Stimulated activated CD4-positive, alpha-beta T cell treated with anti-CD3 and anti-CD28 coated beads, Interleukin-1b, Interleukin-23, amount 100 ng/mL, for 48 hours (primary cell): ENCODE measurements at places on chromosomes 11 and 22.

GRCh38 chr11:65452806-65453490 is 30.4 kb downstream of the NEAT1 start:
- no peak for DNase-seq

- no peak for DNase-seq
These were observed 2.6 kb downstream of the GGA1 start for GRCh38 chr22:37611207-37611606.

GRCh38 chr11:67006029-67006884 is 16.7 kb upstream of the SYT12 start:
- peak; percentile 48 for DNase-seq

DNA sequence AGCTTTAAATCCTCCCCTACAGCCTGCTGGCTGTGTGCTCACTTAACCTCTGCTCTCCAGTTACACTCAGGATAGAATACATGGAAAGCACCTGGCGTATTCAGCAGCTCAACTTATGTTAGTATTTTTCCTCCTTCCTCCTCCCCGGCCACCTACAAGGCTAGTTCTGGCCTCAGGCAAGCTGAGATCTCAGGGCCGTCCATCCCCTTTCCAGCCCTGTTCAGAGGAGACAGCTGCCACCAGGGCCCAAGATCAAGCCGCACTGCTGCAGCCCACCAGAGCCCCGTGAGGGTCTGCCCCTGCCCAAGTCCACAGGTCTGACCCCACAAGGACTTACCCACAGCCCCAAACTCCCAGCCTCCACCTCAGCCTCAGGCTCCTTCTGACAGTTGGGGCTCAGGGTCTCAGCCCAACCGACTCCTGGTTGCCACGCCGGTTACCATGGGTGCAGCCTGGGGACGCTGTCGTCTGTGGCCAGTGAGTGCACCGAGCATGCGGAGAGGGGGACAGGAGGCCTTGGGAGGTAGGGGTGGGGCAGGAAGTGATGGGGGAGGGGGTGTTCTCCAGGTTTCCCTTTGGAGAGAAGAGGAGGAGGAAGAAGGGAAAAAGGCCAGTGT is at the start of gene C11orf16:
TSS of gene C11orf16 (minus strand) at position 384 of the 617 bp plus-strand sequence. CDS start 639 bp downstream, outside the sequence.
- DNase-seq, result no peak

GRCh38 chr22:49688516-49689254 is 139.0 kb downstream of the BRD1 start:
- no peak for DNase-seq

- no peak for DNase-seq
These were observed 30.2 kb downstream of the GTF2H1 start for GRCh38 chr11:18352581-18352980.

- DNase-seq, result peak; percentile 31
These were observed 14.2 kb downstream of the SMPD1 start for GRCh38 chr11:6404342-6405051.

DNA sequence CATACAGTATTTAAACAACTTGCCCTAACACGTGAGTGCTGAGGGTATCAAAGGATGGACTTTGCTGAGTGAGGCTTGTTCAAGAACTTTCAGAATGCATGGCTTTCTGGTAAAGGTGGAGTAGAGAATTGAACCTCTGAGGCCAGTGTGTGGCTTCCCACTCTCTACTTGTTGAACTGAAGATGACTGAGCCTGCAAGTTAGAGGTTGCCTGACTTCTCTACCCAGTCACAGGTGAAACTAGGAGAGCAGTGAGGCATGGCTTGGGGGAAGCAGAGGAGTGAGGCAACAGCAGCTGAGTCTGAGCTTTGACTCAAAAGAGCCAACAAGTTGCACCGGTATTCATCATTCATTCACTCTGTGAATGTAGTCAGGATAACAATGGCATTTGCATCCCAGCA is 256.4 kb upstream of the SESN3 start:
- DNase-seq, result peak; percentile 52

- DNase-seq, result no peak
These were observed 116.4 kb downstream of the ARHGAP32 start for GRCh38 chr11:129075757-129076156.

DNA sequence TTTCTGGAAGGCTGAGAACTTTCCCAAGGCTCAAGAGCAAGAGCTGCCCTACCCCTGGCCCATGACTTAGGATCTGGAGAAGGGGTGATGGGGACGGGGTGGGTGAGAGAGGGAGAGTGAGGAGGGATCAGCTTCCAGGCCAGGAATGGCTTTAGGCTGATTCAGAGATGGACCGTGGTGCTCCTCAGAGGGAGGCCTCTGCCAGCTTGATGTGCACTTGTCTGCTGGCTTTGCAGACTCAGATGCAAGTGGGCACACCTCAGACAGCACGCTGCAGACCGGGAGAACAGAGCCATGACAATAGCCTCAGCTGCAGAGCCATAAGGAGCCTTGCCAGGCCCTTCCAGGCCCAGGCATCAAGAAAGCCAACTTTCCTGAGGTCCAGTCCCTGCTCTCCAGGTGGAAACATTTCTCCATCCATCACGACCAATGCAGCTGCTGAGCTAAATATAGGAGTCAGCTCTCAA is 41.3 kb downstream of the ALX4 start:
- no peak for DNase-seq

DNA sequence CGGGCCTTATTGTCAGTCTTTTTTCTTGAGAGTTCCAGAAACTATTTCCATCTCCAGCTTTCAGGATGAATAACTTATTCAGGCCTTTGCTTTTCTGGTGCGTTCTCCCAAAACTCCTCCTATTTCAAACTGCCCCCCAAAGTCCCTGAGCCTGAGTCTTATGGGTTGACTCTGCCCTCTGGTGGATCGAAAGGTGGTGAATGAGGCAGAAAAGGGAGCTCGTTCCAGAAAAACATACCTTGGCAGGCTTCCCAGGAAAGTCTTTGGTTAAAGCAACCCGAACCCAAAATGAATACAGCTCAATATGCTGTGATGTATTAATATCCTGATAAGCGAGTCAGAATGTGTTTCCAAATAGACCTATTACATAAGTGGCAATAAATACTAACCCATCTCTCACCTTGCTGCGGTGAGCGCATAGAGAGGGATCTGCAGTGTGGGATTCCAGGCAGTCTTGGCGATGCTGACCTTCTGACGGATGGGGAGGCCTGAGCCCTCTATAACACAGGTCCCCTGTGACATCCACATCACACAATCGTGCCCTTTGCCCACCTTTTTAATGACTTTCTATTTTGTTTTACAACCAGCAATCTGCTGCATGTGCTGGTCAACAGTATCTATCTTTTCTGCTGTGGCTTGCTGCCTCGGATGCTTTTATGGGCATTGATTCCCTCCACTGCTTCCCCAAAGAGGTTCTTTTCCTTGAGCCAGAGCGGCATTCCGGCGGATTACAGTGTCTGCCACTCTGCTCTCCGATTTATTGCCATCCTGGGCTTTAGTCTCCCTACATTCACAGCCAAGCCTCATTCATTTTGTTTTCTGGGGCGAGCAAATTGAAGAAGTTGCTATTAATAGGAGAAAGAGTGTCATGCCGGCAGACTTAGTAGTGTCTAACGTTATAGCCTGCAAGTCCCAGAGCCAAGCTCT is 756.8 kb downstream of the NTM start:
- no peak for DNase-seq

DNA sequence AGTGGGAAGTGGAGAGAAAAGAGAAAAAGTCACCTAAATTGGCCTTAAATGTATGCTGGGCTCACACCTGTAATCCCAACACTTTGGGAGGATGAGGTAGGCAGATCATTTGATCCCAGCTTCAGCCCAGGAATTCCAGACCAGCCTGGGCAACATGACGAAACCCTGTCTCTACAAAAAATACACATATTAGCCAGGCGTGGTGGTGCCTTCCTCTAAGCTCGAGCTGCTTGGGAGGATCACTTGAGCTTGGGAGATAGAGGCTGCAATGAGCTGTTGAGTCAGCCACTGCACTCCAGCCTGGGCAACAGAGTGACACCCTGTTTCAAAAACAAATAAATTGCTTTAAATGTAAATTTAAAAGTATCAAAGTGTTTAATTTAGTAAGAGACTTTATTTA is 3.9 kb downstream of the CBL start:
- no peak for DNase-seq

GRCh38 chr11:13929395-13929891 is 33.1 kb upstream of the SPON1 start:
- DNase-seq, result no peak

- DNase-seq, result peak; percentile 77
These were observed 20.6 kb downstream of the APOBEC3H start for GRCh38 chr22:39117585-39118191.

DNA sequence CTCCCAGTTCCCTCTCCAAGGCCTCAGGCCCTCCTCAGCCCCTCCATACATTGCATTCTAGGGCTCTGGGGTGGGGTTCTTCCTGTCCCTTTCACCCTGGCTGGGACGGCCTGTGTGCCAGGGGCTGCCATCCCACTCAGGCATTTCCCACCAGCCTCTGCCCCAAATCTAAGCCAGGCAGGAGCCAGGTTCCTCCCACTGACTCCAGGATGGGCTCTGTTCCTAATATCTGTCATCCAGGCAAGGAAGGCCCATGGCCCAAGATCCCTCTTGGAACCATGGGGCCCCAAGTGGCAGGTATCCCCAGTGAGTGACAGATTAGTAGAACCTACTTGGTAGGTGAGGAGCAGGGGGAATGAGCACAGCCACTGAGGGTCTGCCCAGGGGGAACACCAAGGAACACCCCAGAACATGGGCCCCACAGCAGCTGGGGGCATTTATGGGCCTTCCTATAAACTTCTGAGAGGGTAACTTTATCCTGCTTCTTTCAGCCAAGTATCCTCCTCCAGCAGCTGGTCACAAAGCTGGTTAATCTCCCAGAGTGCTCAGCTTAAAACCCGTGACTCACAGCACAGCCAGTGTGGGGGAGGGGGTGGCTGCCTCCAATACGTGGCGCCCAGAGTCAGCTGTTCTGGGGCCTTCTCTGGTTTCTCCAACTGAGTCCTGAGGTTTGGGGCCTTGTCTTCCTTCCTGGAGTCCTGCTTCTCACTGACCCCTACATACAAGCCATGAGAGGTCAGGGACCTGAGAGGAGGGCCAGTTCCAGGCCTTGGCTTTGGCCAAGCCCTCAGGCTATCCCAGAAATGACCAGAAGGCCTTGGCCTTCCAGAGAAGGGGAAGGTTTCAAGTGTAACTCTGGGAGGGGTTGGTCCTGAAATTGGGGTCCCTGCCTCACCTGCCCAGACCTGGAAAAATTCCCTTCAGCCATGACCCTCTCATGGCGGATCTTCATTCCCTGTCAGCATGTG is 19.9 kb upstream of the MYOD1 start:
- no peak for DNase-seq

DNA sequence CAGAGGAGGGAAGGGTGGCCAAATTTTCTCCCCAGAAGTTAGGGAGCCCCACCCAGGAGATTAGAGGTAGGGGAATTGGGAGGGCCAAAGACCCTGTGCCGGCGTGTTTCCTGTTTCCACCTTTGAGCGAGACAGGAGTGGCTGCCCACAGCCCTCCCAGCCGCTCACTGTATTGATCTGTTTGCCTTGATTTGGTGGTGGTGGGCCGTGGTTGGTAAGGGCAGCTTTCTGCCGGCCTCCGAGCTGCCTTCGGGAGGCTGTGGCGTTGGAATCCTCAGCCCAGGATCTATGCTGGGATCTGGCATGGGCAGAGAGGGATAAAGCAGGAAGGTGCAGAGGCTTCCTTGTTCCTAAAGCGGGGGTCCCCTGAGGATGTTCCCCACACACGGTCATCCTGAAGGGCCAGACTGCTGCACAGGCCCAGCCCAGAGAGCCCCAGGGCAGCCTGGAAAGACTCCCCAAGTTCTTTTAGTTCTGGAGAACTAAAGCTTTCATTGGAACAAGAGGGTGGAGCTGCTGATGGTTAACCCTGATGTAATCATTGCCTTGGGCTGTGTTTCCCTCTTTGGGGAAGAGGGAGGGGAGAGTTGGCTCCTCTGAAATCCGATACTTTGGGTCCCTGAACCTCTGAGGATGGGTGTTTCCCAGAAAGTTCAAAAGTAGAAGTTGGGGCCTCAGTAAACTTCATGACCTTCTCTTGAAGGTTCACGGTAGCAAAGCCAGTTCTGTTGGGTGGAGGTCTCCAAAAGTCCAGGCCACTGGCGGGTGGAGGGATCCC is 7.2 kb downstream of the FAM83F start:
- DNase-seq, result no peak

DNA sequence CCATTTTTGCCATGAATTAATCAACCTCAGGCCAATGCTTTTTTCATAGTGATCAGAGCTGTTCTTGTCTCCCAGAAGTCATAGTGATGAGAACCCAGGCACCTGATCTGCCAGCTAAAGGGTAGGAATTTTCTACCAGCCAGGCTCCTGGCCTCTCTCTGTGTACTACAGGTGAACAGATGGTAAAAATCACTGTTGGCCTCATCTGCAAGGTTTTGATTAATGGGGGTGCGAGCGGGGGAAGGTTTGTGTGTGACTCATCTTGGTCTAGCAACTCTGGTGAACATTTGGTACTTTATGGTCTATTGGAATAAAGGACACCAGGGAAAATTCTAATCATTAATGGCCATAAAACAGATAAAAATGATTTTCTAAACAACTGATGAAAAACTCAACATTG is 14.4 kb upstream of the APOL4 start:
- no peak for DNase-seq

GRCh38 chr11:7898666-7899283 is 32.3 kb downstream of the OR10A6 start:
- no peak for DNase-seq

DNA sequence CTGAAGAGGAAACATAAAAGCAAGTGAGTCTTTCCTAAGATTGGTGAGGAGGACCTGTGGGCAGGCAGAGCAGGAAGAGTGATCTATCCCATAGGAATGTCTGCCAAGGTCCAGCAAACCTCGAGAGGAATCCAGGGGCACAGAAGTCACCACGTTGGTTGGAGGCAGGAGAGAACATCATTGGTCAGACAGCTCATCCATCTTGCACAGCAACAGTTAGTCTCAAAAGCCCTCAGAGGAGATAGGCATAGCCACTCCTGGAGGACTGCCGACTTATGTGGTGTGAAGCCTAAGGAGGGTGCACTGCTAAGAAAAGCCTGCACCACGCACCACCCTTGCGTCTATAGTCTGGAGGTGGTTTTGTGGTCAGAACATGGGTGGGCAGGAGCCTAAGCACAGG is 109.1 kb downstream of the RASSF10 start:
- DNase-seq, result no peak

DNA sequence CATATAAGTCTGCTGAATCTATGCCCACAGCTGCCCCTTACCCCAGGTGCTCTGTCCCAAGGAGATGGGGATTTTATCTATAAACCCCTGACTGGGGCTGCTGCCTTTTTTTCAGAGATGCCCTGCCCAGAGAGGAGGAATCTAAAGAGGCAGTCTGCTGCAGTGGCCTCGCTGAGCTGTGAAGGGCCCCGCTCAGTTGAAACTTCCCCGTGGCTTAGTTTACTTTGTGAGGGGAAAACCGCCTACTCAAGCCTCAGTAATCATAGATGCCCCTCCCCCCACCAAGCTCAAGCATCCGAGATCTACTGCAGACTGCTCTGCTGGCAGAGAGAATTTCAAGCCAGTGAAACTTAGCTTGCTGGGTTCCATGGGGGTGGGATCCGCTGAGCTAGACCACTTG is 7.4 kb upstream of the SCGB1D4 start:
- no peak for DNase-seq
